ENCODE measurements at places on chromosomes 16 and 17. TPM values are rescaled to one million over a fixed set of nuclear protein-coding genes. Genes with fewer than 3 reads are reported as not detected.

DNA sequence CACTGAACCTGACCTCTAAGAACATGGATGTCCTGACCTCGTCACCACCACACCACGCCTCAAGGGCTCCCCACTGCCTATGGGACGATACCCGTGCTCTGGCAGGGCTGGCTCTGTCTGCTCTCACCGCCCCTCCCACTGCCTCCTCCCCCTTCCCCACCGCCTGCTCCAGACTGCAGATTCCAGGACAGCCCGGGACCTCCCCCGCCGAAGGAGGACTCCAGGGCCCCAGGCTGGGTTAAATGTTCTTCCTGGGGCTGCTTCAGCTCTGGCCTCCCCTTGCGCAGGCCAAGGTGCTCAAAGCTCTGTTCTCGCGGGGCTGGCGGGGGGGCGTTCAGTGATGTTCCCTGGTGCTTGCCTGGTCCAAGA is 3.1 kb downstream of the NPW start:
- no peak for DNase-seq

- DNase-seq: no peak
Observed at GRCh38 chr16:83652943-83653342, 154.8 kb upstream of the HSBP1 start.

- no peak for DNase-seq
Observed at GRCh38 chr17:1535737-1536136, 19.3 kb upstream of the INPP5K start.

- DNase-seq: no peak
Observed at GRCh38 chr16:76639685-76640289, 362.6 kb downstream of the CNTNAP4 start.

- no peak for DNase-seq
Observed at GRCh38 chr17:8703001-8703400, 41.6 kb downstream of the CCDC42 start.

GRCh38 chr16:13507530-13507929 is 412.4 kb upstream of the ERCC4 start:
- DNase-seq: no peak

GRCh38 chr16:88993166-88993761 is 16.3 kb upstream of the CBFA2T3 start:
- DNase-seq: no peak

GRCh38 chr17:28940675-28941074 is 10.6 kb downstream of the PHF12 start:
- no peak for DNase-seq

GRCh38 chr17:9714801-9715200 is 69.5 kb downstream of the USP43 start:
- DNase-seq: no peak

GRCh38 chr17:75412455-75413317 is 7.2 kb upstream of the GRB2 start:
- no peak for DNase-seq

GRCh38 chr16:49026566-49027181 is 255.0 kb downstream of the CBLN1 start:
- DNase-seq: no peak

DNA sequence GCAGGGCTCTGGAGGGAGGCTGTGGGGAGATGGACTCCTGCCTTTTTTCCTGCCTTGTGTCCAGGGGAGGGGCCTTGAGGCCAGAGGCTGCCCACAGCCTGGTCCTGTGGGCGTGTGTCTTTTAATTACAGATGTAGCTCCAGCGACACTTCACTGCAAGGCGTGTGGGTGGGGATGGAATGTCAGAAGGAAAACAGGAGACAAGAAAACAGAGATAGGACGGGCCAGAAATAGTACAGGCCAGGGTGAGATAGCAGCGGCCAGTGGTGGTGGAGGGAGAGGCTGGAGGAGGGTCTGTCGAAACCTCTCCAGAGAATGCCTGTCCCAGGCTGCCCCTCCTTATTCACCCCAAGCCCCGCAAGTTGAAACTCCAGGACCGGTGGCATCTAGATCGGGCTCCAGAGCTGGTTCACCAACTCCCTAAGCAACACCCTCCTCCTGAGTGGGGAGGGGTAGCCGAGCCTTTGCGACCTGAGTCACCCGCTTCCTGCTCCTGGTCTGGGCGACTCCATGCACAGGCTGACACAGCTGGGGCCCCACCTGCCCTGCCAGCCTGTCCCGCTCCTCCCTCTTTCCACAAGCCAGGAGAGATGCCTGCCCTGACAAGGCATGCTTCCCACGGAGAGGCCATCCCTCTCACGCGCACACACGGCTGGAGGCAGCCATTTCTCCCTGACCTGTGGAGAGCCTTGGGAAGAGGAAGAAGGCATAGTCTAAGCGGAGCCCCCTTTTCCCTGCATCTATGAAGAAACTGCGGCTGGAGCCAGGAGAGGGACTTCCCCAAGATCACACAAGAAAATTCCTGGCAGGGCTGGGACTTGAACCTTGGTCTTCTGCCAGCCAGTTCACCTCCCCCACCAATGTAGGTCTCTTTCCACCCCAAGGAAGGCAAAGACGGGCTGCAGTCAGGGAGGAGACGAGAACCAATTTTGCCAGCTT is 6.6 kb upstream of the JUP start:
- DNase-seq: no peak

GRCh38 chr16:68782198-68783174 is 45.4 kb downstream of the CDH1 start:
- no peak for DNase-seq

DNA sequence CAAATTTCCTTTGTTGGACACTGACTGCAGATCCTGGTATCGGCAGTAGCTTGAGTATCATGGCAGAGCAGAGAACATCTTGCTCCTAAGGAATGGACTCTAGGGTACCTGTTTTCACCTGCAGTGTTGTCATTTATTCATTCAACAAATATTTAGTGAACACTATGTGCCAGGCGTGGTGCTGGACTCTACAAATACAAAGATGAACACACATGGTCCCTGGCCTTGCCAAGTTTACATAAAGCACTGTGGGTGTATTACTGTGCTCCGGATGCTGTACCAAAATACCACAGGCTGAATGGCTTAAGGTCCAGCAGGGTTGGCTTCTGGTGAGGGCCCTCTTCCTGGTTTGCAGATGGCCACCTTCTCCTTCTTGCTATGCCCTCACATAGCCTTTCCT is 14.2 kb upstream of the CCR7 start:
- no peak for DNase-seq

GRCh38 chr17:11130367-11130766 is 110.6 kb upstream of the SHISA6 start:
- no peak for DNase-seq

GRCh38 chr16:27925612-27926011 is 137.9 kb downstream of the GSG1L start:
- DNase-seq: no peak

GRCh38 chr17:3666516-3666915 is 1.9 kb downstream of the TAX1BP3 start:
- no peak for DNase-seq

The PVALEF gene
- total RNA-seq: 0.21 TPM

The CBFA2T3 gene
- total RNA-seq: 8.9 TPM

The CMTR2 gene
- 30.2 TPM for total RNA-seq

The SHCBP1 gene
- total RNA-seq: 5.4 TPM

The EZH1 gene
- 30.6 TPM for total RNA-seq

The SHBG gene
- total RNA-seq: 2.0 TPM

The ZNF423 gene
- total RNA-seq: 72.6 TPM

The CNGB1 gene
- total RNA-seq: 2.3 TPM

The ATP2A3 gene
- total RNA-seq: 58.6 TPM

The GLIS2 gene
- 13.1 TPM for total RNA-seq

The ANKFN1 gene
- 4.0 TPM for total RNA-seq

Data from type B pancreatic cell (in vitro differentiated cells).